ENCODE measurements at places on chromosomes 1 and 21. TPM values are rescaled to one million over a fixed set of nuclear protein-coding genes. Genes with fewer than 3 reads are reported as not detected.

- H3K36me3 ChIP-seq = peaks cover 6% of the 10 kb centered on the region
- peak; percentile 33 for DNase-seq
- no peaks in the 10 kb centered on the region for H3K27me3 ChIP-seq
- H3K4me1 ChIP-seq = peaks cover 47% of the 10 kb centered on the region
Measured at GRCh38 chr1:116415699-116416533, 42.9 kb downstream of the ATP1A1 start.

- peak overlapping the region; percentile 61 for H3K27ac ChIP-seq
- H3K4me3 ChIP-seq = no peak overlapping the region
- H3K4me1 ChIP-seq = peaks cover 19% of the 10 kb centered on the region
- peaks cover 33% of the 10 kb centered on the region for H3K36me3 ChIP-seq
- no peak for DNase-seq
Measured at GRCh38 chr21:44895859-44896258, 22.4 kb upstream of the PTTG1IP start.

CDC42BPA gene
- 1.8 TPM for total RNA-seq

PCNT gene
- 46.2 TPM for total RNA-seq

COL24A1 gene
- total RNA-seq = not detected
